ENCODE measurements at places on chromosomes 6 and 20.

- DNase-seq: no peak
Observed at GRCh38 chr6:159099961-159100360, 55.2 kb upstream of the TAGAP start.

- DNase-seq: no peak
Observed at GRCh38 chr6:28208111-28208659, 16.9 kb upstream of the ZSCAN9 start.

- no peak for DNase-seq
Observed at GRCh38 chr6:154356690-154357089, at the start of gene IPCEF1. IPCEF1 (minus strand) TSS chr6:154356803; CDS start chr6:154265947, 90,856 bp downstream.

DNA sequence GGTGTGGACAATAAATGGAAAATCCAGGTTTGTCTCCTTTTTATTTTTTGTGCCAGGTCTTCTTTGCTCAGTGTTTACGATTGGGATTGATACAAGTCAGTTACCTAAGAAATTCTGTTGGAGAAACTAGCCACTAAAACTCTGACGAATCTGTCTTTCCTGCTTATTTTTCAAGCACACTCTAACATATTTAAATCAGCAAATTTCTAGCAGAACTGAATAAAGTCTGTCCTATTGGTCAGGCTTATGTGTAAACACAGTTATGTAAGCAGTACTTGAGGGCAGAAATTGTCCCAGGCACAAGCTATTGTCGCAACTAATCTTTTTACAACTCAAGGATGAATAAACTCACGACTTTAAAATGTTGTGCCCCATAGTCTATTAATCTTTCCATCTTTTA lies 12.1 kb upstream of the EXOC2 start:
- no peak for DNase-seq

- no peak for DNase-seq
Observed at GRCh38 chr6:154301839-154302752, 54.5 kb downstream of the IPCEF1 start.

GRCh38 chr6:128567029-128567428 lies 46.6 kb upstream of the PTPRK start:
- no peak for DNase-seq

DNA sequence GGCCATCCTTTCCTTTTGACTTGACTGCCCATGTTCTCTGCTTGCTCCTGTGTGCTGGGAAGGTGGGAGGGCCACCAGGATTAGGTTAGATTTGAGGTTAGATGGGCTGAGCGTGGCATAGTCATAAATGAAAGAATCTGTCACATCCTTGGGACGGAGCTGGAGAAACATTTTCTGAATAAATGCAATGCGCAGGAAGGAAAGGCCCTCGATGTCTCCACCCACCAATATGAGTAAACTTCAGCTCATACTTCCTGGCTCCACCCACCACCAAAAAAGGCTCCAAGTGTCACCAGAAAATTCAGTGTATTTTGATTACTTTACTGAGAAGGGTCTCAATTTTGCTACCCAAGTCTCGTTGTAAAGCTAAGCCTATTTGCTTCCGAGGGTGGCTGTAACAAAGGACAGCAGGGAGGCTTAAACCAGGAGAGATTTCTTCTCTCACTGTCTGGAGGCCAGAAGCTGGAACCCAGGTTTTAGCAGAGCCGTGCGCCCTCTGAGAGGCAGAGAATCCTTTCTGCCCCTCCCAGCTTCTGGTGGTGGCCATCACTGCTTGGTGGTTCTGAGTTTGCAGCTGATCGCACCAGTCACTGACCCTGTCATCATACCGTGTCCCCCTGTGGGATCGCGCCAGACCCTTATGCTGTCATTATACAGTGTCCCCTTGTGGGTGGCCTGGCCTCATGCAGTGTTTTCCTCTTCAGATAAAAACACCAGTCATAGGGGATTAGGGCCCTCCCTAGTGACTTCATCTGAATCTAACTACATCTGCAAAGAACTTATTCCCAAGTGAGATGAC lies 137.8 kb downstream of the TTLL2 start:
- no peak for DNase-seq

- DNase-seq: no peak
Observed at GRCh38 chr20:23156170-23156841, 70.2 kb upstream of the CD93 start.

DNA sequence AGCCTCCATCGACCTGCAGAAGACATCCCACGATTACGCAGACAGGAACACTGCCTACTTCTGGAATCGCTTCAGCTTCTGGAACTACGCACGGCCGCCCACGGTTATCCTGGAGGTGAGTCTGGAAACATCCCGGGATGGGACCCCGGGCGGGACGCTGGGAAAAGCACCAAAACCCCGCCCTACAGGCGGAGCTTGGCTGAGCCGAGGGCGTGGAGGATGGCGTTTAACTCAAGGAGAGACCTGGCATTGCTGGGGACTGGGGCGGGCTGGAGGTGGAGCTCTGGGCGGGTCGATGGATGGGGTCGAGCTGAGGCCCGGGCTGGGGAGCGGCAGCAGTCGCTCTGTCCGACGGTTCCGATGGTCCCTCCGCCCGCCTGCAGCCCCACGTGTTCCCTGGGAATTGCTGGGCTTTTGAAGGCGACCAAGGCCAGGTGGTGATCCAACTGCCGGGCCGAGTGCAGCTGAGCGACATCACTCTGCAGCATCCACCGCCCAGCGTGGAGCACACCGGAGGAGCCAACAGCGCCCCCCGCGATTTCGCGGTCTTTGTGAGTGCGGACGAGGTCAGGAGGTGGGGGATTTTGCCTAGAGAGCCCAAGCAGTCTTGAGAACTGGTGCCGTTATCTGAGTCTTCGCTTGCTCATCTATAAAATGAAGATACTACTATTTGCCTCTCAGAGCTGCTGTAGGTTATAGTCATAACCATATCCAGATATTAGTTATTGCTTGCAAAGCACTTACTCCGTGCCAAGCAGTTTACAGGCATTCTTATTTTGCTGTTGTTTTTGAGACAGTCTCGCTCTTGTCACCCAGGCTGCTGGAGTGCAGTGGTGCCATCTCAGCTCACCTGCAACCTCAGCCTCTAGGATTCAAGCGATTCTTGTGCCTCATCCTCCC lies 3.8 kb downstream of the SPAG4 start:
- peak; percentile 69 for DNase-seq

GRCh38 chr6:34239500-34239825 lies 2.8 kb downstream of the HMGA1 start:
- no peak for DNase-seq

GRCh38 chr6:131924881-131925474 lies 26.2 kb downstream of the CCN2 start:
- DNase-seq: no peak

- no peak for DNase-seq
Observed at GRCh38 chr20:24135781-24136180, 147.2 kb upstream of the GGTLC1 start.

- no peak for DNase-seq
Observed at GRCh38 chr6:24504649-24505586, 10.1 kb downstream of the ALDH5A1 start.

DNA sequence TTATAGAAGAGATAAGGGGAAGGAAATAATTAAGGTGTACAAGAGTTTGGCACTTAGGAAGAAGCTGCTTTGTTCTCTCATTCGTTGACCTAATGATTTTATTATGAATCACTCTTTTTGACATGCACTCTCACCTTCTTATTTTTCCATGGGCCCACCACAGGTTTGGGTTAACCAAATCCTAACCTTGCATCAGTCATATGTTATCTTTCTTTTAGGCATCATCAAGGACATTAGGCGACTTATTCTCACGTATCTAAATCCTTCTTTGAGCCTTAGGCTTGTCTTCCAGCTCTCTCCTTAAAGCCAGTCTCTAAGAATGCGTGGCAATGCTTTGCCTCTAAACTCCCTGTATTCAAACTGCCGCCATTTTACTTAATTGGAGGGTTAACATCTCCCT lies 58.3 kb downstream of the TNFRSF21 start:
- DNase-seq: no peak

- DNase-seq: no peak
Observed at GRCh38 chr6:169527306-169527705, 174.5 kb downstream of the WDR27 start.
